ENCODE measurements at places on chromosomes 3 and 15.

GRCh38 chr15:93583552-93583951, 494.5 kb upstream of the RGMA start:
- no peak for DNase-seq

GRCh38 chr3:64190517-64191515, 34.5 kb downstream of the PRICKLE2 start:
- DNase-seq, result peak; percentile 96

DNA sequence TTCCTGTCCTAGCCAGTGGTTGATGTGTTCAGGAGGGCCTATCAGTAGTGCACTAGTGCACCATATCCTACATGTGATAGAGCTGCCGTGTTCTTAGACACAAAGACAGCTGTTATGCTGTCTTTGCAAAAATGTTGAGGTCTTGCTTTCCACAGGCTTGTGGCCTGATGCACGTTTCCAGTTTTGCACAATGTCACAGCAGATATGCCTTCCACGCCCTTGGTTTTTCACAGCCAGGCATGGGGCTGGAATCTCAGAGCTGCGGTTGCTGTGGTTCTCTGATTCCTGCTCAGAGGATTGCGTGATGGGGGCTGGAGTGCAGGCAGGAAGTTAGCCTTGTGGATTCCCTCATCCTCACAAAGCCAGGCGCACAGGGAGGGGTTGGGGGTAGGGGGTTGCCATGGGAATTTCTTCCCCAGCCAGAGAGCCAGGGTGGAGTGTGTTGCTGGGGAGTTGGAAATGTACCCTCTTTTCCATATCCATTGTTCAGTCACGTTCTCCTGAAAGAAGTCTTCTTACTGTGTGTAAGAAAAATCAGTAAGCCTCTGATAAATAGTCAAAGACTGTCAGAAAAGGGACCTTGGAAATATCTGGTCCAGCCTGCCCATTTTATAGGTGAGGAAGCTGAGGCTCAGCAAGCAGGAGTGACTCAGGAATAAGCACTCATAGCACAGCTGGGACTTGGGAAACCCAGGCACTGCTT, 79.4 kb downstream of the SMAD3 start:
- peak; percentile 62 for DNase-seq

- peak; percentile 50 for DNase-seq
Observed at GRCh38 chr3:159929171-159930141, 59.2 kb upstream of the IL12A start.

GRCh38 chr3:17558565-17558964, 183.9 kb downstream of the TBC1D5 start:
- DNase-seq, result no peak

Data from mammary epithelial cell (primary cell).